ENCODE measurements at places on chromosomes 2 and 18.

- DNase-seq, result no peak
Measured at GRCh38 chr18:29494371-29494770, 1317.4 kb upstream of the CDH2 start.

GRCh38 chr2:73993376-73993775, 8.7 kb downstream of the TET3 start:
- no peak for DNase-seq

DNA sequence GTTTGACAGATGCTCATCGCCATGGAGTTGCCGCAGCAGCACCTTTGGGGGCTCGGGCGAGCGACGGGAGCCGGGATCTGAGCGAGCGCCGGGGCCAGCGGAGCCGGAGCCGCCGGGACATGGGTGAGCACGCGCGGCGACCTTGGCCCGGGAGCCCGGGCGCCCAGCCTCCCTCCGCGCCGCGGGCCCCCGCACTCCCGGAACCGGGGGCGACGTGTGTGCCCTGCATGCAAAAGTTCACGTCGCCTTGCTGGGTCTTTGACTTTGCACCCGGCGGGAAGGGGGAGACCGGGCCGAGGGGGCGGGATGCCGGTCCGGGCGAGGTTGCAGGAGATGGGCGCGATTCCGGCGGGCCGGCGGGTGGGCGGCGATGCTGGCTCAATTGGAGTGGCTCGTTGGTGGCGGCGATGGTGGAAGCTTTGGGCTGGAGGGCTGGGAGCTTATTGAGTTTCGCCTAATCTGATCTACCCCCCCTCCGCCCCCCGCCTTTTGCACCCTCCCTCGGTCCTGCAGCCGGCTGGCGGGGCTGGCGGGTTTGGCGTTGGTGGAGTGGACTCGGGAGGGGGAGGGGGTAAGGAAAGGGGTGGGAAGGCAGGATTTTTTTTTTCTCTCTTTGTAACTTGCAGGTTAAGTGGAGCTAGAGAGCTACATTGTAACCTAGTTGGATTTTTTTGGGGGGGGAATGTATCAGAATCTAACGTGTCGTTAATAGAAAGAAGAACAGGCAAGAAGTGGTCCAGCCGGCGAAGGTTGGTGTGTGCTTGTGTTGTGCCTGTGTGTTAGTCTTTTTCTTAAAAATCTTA, at the start of gene SETBP1:
TSS of gene SETBP1 (plus strand) at position 616 of the 803 bp plus-strand sequence. CDS start 20,459 bp downstream, outside the sequence.
- no peak for DNase-seq

DNA sequence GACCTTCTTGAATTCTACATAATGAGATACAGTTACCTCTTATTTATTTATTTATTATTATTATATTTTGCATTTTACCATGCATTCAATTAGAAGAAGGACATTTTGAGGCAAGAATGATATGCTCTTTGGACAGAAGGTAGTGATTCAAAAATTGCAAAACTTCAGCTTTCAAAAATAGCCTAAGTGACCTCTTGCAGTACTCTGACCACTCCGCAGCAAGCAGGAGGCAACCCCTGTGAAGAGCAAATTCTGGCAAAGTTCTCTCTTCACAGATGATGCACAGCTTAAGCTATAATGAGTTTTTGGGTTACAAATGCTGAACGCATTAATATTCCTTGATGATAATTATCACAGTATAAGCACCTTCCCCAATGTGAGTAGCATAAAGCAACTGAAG, 170.0 kb downstream of the ZNF521 start:
- no peak for DNase-seq

GRCh38 chr18:62914871-62915392, 199.6 kb downstream of the PHLPP1 start:
- DNase-seq, result no peak

GRCh38 chr2:124683536-124684428, 658.7 kb downstream of the CNTNAP5 start:
- DNase-seq, result no peak
